ENCODE measurements at places on chromosomes 3 and 15. TPM values are rescaled to one million over a fixed set of nuclear protein-coding genes. Genes with fewer than 3 reads are reported as not detected.

Gene C3orf85
- total RNA-seq: not detected

Gene C3orf62
- 0.78 TPM for total RNA-seq

Gene PLA1A
- 0.97 TPM for total RNA-seq

Gene ARHGAP11A
- total RNA-seq: 5.3 TPM

Gene PAK6
- total RNA-seq: 1.4 TPM

Gene ZNF860
- total RNA-seq: not detected

Gene SLC51B
- total RNA-seq: not detected

Gene CCR2
- total RNA-seq: 0.68 TPM

Gene AMIGO3
- 0.42 TPM for total RNA-seq

Gene C3orf49
- total RNA-seq: not detected

Gene C3orf18
- 12.6 TPM for total RNA-seq

Gene ATP10A
- total RNA-seq: 0.51 TPM

Gene CX3CR1
- total RNA-seq: 0.42 TPM

Gene EFL1
- 12.9 TPM for total RNA-seq

Gene DZIP1L
- total RNA-seq: 1.4 TPM

Gene PCOLCE2
- 17.2 TPM for total RNA-seq

Gene EPHB3
- total RNA-seq: 0.11 TPM

Gene QRICH1
- 35.8 TPM for total RNA-seq

Data from gastrocnemius medialis (tissue), 4 donors.